ENCODE measurements at places on chromosomes 7 and 10.

GRCh38 chr7:23013715-23014649 is at the start of gene HYCC1:
TSS of gene HYCC1 (minus strand) at chr7:23014130. CDS start at chr7:22991111, 23,019 bp downstream.
- peak; percentile 100 for DNase-seq

- DNase-seq, result no peak
Measured at GRCh38 chr7:94028768-94029167, 24.6 kb upstream of the BET1 start.

GRCh38 chr10:32225976-32226375 is 121.0 kb downstream of the EPC1 start:
- DNase-seq, result no peak

GRCh38 chr10:52883996-52884871 is 111.7 kb upstream of the MBL2 start:
- peak; percentile 30 for DNase-seq

- no peak for DNase-seq
Measured at GRCh38 chr7:72467237-72467636, 55.1 kb upstream of the CALN1 start.

DNA sequence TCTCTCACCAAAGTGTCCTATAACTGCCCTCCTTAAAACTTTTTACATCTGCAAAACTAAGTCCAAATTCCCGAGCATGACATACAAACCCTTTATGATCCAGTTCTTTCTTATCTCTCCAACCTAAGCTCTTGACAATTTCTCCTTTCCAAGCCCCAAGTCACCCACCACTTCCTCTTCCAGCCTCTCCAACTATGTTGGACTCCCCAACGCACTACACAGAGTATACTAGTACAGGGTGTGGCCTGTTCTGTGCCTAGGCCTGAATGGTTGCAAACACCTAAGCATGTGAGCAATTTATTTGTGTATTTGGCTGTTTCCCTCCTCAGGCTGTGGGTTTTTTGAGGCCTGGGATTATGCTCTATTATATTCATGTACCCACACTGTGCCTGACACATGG is 101.2 kb upstream of the APBB1IP start:
- no peak for DNase-seq

- no peak for DNase-seq
Measured at GRCh38 chr10:78437407-78437768, 403.7 kb downstream of the RPS24 start.

GRCh38 chr7:33750177-33750576 is 155.2 kb upstream of the BMPER start:
- no peak for DNase-seq

Measured in activated CD4-positive, alpha-beta T cell treated with anti-CD3 and anti-CD28 coated beads, Interleukin-2, amount 50 U/mL, for 16 hours (primary cell).